NCI-H345 (cell line): ENCODE measurements at places on chromosomes 16 and 17.

- no peak for DNase-seq
These were observed 10.9 kb upstream of the ALKBH5 start for GRCh38 chr17:18172531-18173278.

GRCh38 chr16:80283466-80284392, 257.1 kb upstream of the DYNLRB2 start:
- no peak for DNase-seq

DNA sequence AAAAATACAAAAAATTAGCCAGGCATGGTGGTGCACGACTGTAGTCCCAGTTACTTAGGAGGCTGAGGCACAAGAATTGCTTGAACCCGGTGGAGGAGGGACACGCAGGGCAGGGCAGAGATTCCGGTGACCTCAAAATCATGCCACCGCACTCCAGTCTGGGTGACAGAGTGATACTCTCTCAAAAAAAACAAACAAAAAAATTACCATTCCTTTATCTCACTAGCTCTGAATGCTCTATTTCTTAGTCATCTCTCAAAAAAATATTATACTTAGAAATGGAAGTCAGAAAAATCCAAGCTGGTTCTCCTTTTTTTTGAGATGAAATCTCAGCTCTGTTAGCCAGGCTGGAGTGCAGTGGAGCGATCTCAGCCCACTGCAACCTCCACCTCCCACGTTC, 40.8 kb downstream of the SPOP start:
- DNase-seq = no peak

- DNase-seq = no peak
These were observed 11.9 kb downstream of the CEP20 start for GRCh38 chr16:15876503-15876902.

GRCh38 chr17:50361561-50362480, 11.2 kb downstream of the MRPL27 start:
- peak; percentile 25 for DNase-seq
